ENCODE measurements at places on chromosomes 3 and 15. TPM values are rescaled to one million over a fixed set of nuclear protein-coding genes. Genes with fewer than 3 reads are reported as not detected.

CCDC174 gene
- 6.9 TPM for total RNA-seq

SLC2A2 gene
- not detected for total RNA-seq

SIDT1 gene
- total RNA-seq, result 0.20 TPM

SLC25A26 gene
- 16.3 TPM for total RNA-seq

All from smooth muscle cell of the pulmonary artery (primary cell).